ENCODE measurements at places on chromosomes 16 and 17.

DNA sequence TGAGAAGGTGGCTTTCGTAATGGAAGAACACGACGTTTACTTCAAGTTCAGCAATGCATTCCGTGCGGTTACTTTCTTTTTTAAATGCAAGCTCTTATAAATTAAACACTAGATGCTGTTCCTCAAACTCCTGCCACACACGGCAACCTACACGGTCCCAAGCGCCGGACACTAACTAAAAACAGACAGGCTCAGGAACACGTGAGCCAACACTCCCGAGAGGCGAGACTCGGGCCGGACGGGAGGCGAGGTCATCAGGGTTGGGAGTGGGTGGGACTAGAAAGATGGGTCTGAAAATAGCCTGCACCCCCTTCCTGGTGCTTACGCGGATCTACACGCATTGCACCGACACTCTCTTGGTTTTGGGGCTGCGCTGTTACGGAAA, 6.4 kb downstream of the CLCN7 start:
- DNase-seq = no peak

DNA sequence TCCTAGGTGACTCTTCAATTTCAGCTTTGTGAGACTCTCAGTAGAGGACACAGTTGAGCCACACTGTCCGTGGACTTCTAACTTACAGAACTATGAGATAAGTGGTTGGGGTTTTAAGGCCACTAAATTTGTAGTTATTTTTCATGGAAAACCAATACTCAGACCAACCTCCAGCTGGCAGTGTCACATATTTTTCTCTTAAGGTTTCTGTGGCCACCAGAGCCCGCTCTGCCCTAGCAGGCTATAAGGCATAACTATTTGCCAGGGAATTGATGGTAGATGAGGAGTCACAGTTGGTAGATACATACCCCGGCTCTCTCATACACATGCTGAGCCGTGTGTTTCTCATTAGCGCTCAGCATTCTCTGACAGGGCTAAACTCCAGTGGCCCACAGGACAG, 336.8 kb upstream of the MON1B start:
- no peak for DNase-seq

GRCh38 chr16:81210807-81211206, 27.7 kb upstream of the BCO1 start:
- no peak for DNase-seq

- DNase-seq = no peak
Measured at GRCh38 chr17:11853321-11854151, 143.7 kb downstream of the ZNF18 start.
